ENCODE measurements at places on chromosomes 2 and 18. TPM values are rescaled to one million over a fixed set of nuclear protein-coding genes. Genes with fewer than 3 reads are reported as not detected.

Gene MCM6
- total RNA-seq = 11.9 TPM

Gene XIRP2
- total RNA-seq = not detected

Gene PAIP2B
- total RNA-seq = 0.66 TPM

Gene OSBPL1A
- total RNA-seq = 59.2 TPM

Gene BUB1
- total RNA-seq = 65.7 TPM

Gene GKN1
- not detected for total RNA-seq

Gene FZD7
- total RNA-seq = 82.4 TPM

Gene ERBB4
- total RNA-seq = 0.17 TPM

Gene IL36A
- total RNA-seq = not detected

Gene IHH
- under 0.01 TPM for total RNA-seq

Gene EVA1A
- 32.1 TPM for total RNA-seq

Gene CGREF1
- 3.6 TPM for total RNA-seq

Gene CHRNG
- total RNA-seq = not detected

Gene RAB31
- 48.9 TPM for total RNA-seq

Gene DIPK1C
- not detected for total RNA-seq

Gene EPB41L3
- total RNA-seq = 56.6 TPM

Gene SPDYA
- 2.3 TPM for total RNA-seq

Gene MROH2A
- not detected for total RNA-seq

Gene PLEK
- not detected for total RNA-seq

Gene RND3
- 413 TPM for total RNA-seq

Gene UGT1A4
- total RNA-seq = not detected

Gene UCN
- total RNA-seq = 1.8 TPM

Gene DCDC2C
- total RNA-seq = not detected

Gene BAZ2B
- total RNA-seq = 28.9 TPM

Gene DCAF17
- 20.7 TPM for total RNA-seq

Gene TSPYL6
- total RNA-seq = under 0.01 TPM

Gene CBLN2
- not detected for total RNA-seq

All from smooth muscle cell of trachea (primary cell).